ENCODE measurements at places on chromosomes 3 and 15. TPM values are rescaled to one million over a fixed set of nuclear protein-coding genes. Genes with fewer than 3 reads are reported as not detected.

DNA sequence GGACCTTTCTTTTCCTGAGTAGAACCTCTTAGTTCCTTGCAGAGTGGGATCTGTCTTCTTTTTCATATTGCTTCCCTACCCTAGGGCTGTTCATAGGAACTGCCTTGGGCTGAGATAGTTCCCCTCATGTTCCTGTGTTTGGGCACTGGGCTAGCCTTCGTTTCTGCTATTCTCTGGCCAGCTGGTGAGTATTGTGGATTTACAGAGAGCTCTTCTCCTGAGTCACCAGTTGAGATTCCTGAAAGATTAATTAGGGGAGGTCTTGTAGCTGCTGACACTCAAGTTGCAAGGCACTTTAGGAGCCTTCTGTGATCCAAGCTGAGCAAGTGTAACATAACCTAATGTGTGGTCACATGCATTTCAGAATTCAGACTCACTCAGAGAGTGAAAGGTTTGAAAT lies 30.7 kb downstream of the CHD2 start:
- no peak for DNase-seq

DNA sequence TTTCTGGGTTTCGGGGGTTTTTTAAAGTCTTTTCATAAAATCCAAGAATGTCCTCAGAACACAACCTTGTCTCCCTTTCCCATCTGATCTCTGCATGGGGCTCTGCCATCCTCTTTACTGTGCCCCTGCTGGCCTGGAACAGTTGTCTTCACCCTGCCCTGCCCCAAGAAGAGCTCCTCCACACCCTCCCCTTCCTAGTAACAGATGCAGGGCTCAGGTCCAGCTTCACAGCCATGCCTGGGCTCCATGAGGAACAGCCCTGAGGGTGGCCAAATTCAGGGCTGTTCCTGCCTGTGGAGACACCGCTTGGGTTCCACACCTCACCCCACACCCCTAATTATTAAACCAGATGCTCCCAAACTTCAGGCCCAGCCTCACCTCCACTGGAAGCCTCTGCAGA lies 12.9 kb upstream of the ULK3 start:
- DNase-seq: no peak

PPP4R2 gene
- total RNA-seq: 59.7 TPM

DPPA2 gene
- not detected for total RNA-seq

SAXO2 gene
- 15.2 TPM for total RNA-seq

- no peak for DNase-seq
Observed at GRCh38 chr3:11212784-11213183, 58.5 kb downstream of the HRH1 start.

DNA sequence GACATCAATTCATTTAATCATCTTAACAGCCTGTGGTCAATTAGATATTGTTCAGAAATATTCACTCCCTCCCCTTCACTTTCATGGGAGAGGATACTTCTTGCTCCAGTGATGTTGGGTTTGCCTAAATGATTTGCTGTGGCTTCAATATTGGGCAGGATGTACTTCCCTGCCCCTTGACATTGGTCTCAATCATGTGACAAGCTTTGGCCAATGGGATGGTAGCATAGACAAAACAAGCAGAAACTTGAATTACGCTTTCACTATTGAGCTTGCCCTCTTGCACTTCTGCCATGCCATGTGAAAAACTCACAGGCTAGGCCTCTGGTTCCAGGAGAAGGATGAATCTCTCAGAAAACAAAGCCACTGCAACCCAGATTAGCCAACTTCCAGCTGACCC lies 42.2 kb upstream of the STT3B start:
- no peak for DNase-seq

SCN5A gene
- 0.02 TPM for total RNA-seq

- DNase-seq: no peak
Observed at GRCh38 chr3:89440386-89440785, 333.0 kb downstream of the EPHA3 start.

GRCh38 chr3:39501968-39502837 lies 34.7 kb downstream of the MOBP start:
- DNase-seq: no peak

GRCh38 chr3:117868766-117869165 lies 1159.2 kb downstream of the TUSC7 start:
- DNase-seq: no peak

DNA sequence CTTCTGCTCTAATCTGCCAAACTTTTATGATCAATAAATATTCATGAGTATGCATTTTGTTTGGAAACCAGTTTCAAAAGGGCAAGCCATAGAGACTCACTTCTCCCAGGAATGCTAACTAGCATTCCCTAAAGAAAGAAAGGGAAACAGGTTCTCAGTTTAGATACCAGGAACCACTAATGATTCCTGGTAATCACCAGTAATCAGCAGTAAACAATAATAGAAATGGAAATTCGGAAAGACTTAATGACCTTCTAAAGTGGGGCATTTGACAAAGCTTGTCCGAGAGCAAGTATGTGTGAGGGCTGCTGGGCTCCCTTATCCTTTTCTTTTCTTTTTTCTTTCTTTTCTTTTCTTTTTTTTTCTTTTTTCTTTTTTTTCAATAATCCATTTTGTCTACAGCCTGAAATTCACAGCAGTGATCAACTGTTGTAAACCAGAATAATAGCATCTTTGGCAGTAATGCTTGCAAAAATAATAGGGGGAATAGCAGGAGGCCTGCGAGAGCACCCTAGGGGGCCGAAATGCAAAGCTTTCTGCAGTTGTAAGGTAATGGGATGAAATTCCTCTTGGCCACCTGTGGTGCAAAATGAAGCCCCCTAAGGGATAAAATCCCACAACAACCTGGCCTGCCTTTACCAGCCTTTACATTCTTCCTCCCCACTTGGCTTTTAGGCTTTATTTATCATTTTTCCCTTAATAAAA lies 253.2 kb downstream of the ZPLD1 start:
- DNase-seq: no peak

DNA sequence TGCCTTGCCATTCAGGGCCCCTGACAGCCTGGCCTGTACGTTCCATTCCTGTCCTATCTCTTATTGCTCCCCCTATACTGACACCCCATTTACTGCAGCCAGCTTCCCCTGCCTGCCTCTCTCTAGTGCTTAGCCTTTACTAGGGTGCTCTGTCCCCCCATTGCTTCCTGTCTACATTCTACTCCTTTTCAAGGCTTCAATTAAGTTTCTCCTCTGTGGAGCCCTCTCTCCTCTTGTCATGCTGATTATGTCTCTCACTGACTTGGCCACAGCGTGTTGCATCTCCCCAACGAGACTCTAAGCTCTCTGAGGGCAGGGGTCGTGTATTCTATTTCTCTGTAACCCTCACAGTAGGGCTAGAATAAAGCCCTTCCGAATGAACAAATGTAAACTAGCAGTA lies 185.2 kb downstream of the RPLP1 start:
- no peak for DNase-seq

TMEM158 gene
- total RNA-seq: not detected

C3orf70 gene
- not detected for total RNA-seq

- DNase-seq: no peak
Observed at GRCh38 chr3:111362381-111363009, 179.5 kb upstream of the CD96 start.

SNRPN gene
- total RNA-seq: 49.3 TPM

CTXN2 gene
- total RNA-seq: not detected

- no peak for DNase-seq
Observed at GRCh38 chr15:96322536-96323318, 7.8 kb upstream of the NR2F2 start.

DNA sequence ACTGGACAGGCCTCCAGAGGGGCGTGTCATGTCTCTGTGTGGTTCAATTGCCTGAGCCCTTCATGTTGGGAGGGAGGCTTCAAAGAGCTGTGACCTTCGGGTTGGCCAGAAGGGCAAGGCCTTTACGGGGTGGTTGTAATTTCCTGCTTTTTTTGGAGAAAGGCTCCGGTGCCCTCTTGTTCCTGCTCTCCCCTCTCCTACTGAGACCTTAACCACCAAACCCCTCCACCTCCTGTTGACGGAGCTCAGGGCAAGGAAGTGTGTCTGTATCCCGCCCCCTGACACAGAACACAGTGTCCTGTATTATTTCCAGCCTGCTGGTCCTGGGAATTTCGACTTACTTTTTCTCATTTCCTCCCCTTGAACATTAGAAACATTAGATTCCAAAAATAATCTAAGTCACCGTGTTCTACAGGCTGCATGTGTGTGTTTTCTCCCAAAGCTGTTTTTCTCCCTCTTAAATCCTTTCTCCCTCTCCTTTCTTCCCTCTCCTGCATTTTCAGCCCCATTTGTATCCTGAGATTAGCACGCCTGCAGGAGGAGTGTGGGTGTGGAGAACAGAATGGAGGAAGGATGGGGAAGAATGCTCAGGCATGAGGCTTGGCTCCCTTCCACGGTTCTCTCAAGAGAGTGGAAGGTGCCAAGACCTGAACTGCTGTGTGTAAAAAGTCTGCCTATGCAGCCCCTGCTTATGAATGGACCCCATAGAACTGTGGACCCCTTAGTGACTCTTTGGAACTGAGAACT lies 285.4 kb upstream of the ROPN1 start:
- no peak for DNase-seq

ITIH4 gene
- total RNA-seq: 15.7 TPM

- no peak for DNase-seq
Observed at GRCh38 chr3:48655606-48656005, 7.1 kb downstream of the CELSR3 start.

FGF12 gene
- not detected for total RNA-seq

LRRC49 gene
- 0.84 TPM for total RNA-seq

TMEM212 gene
- not detected for total RNA-seq
